D341Med (cell line): ENCODE measurements at places on chromosomes 5 and 9.

DNA sequence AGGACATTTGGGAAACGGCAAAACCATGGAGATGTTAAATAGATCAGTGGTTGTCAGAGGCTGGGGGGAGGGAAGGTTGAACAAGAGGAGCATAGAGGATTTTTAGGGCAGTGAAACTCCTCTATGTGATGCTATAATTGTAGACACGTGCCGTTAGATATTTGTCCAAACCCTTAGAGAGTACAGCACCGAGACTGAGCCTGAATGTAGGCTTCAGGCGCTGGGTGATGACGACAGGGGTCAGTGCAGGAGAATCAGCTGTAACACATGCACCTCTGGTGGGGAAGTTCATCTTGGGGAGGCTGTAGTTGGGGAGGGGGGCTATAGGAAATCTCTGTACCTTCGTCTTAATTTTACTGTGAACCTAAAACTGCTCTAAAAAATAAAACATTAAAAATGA lies 22.2 kb upstream of the CLPTM1L start:
- DNase-seq, result no peak

DNA sequence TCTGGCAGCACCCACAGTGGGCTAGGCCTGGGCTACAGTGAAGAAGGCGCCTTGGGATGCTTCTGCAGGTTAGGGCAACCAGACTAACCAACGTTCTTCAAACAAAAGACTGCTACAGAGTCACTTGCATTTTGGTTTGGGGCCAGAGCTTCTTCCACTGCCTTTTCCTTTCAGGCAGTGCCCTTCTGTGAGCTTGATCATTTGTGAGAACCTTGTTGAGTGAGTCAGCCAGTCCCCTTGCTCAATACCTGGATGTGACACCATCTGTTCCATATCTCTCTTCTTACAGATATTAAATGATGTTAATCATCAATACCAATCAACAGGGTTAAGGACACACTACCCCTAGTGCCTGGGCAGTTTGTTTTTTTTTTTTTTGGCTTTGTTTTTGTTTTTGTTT lies 46.5 kb upstream of the VDAC1 start:
- DNase-seq, result no peak

DNA sequence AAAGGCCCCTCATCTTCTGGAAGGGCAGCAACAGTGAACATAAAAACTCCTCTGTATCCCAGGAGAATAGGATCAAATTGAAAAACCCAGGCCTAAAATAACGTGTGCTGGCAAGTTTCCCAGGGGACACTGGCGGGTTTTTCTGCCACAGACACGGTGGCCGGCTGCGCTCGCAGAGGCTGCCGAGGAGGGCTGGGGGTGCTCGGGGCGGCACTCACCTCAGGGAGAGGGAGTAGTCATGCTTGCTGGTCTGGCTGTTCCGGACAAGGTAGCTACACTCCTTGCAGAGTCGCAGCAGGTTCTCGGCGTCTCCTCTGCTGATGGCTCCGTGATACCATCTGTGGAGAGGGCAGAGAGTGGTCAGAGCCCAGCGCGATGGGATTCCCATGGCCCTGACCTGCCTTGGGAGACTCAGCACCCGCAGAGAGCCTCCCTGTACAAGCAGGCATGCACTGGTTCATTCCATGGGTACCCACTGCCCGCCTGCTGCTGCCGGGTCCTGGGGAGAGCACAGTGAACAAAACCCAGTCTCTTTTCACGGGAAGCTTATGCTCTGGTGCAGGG lies 44.6 kb upstream of the SLC25A51 start:
- DNase-seq, result no peak

DNA sequence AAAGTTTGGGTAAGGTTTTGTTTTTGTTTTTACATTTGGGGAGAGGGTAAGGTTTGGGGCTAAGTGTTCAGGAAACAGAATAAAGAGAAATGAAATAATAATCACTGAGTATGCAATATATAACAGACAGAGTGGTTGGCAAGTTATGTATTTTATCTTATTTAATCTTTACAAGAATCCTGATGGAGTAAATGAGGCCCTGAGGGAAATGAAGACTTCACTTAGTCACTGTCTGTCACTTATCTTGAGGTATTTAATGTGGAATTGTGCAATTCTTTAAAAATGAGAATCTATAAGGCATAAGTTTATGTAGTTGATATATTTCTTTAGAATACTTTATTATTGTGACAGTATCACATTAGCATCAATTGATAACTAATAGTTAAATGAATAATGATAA lies 48.1 kb downstream of the TEK start:
- DNase-seq, result no peak

- DNase-seq, result no peak
Observed at GRCh38 chr9:3773362-3774060, 247.7 kb upstream of the RFX3 start.
